Occipital lobe (tissue), 3 donors: ENCODE measurements at places on chromosomes 6 and 20. TPM values are rescaled to one million over a fixed set of nuclear protein-coding genes. Genes with fewer than 3 reads are reported as not detected.

The B3GALT4 gene
- 12.5 TPM for total RNA-seq

The OPN5 gene
- total RNA-seq, result not detected

The MYLK2 gene
- total RNA-seq, result 0.78 TPM

The CTCFL gene
- total RNA-seq, result not detected

The ZNF311 gene
- total RNA-seq, result 8.9 TPM

The SNAP25 gene
- total RNA-seq, result 92.5 TPM

The BTN1A1 gene
- total RNA-seq, result not detected

The BPIFB2 gene
- total RNA-seq, result 0.31 TPM

The PLEKHG1 gene
- total RNA-seq, result 7.3 TPM

The SLPI gene
- not detected for total RNA-seq

The SLC17A2 gene
- total RNA-seq, result not detected

The CLDN20 gene
- total RNA-seq, result not detected

The HLA-DRB1 gene
- total RNA-seq, result 0.16 TPM

The WTAP gene
- 147 TPM for total RNA-seq

The PDSS2 gene
- total RNA-seq, result 11.5 TPM

The TPX2 gene
- total RNA-seq, result 5.8 TPM

The SMLR1 gene
- total RNA-seq, result not detected

The SYNGAP1 gene
- total RNA-seq, result 21.5 TPM

The CLIC5 gene
- total RNA-seq, result 0.47 TPM

The C20orf144 gene
- not detected for total RNA-seq

The AIF1 gene
- 4.1 TPM for total RNA-seq

The WFDC12 gene
- not detected for total RNA-seq

The CD2AP gene
- 23.1 TPM for total RNA-seq

The CCM2L gene
- total RNA-seq, result 2.0 TPM

The DDX27 gene
- 18.2 TPM for total RNA-seq

The TRMT11 gene
- 39.5 TPM for total RNA-seq

The MYLK4 gene
- 0.47 TPM for total RNA-seq

The PRRC2A gene
- total RNA-seq, result 31.7 TPM

The FOXC1 gene
- total RNA-seq, result 4.8 TPM
